ENCODE measurements at places on chromosomes 16 and 17.

DNA sequence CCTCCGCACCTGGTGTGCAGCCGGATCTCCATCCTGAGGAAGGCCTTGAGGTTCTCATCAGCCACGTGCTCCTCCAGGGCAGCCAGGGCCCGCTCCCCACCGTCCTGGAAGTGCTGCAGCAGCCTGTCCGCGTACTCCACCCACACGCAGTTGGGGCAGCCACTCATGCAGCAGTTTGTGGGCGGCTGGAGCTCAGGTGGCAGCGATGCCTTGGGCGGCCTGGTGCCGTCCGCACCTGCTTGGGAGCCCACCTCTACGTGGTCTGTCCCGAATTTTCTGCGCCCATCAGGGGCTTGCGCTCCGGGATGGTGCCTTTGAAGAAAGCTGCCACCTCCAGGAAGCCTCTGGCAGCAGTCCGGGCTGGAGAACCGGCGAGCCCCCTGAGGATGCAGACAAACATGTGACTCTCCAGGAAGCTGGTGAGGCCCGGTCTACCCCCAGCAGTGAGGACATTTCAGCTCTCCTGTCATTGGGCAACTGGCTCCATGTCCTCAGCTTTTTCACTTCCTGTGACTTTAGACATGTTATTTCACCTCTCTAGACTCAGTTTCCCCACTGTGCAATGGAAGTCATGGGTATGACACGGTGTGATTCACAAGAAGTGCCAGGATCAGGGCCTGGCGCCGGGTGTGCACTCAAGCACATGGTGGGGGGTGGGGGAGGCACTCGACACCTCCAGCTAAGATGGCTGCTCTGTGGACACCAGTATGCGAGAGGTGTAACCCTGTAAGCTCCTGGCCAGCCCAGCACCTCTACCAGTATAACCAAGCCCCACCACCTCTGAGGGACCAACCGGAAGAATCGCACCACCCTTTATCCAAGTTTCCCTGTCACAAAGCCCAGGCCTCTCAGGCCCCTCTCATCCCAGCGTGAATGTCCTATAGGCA is 957 bp downstream of the OXLD1 start:
- no peak for DNase-seq

- no peak for DNase-seq
These were observed 2.0 kb upstream of the AOC3 start for GRCh38 chr17:42849031-42849430.

- DNase-seq = no peak
These were observed 7.5 kb downstream of the KRT12 start for GRCh38 chr17:40859536-40859935.

DNA sequence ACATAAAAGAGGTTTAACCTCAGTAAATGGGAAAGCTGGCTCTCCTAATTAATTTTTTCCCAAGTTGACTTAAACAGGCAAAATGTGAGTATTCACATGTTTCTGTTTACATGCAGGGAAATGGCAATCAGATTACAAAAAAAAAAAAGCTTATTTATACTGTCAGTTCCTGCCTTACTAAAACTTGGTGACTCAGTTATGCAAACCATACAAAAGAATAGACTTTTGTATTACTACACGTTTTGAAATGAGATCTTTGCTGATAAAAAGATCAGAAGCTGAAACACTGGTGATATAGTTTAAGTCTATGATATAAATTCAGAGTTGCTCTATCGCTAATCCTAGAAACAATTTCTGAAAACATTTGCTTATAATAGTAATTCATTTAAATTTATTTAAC is 9.4 kb upstream of the KCNJ2 start:
- no peak for DNase-seq

DNA sequence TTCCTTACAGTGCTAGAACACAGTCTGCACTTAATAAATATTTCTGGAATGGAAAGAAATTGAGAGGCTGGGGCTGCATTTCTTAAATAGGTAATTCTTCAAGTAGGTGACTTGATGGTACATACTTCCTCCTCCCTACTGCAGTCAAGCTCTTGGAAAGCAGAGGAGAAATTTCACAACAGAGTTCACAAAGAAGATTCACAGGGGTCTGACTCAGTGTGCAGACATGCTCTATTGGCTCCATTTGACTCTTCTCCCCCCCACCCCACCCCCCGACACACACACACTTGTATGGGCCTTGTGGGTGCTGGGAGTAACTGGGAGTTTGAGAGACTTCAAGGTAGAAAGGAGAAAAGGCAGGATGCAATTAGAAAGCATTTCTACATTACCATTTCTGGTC is 6.2 kb upstream of the MYOCD start:
- no peak for DNase-seq

GRCh38 chr17:43591779-43592562 is 45.8 kb upstream of the ETV4 start:
- peak; percentile 80 for DNase-seq

GRCh38 chr16:3431779-3432219 is 11.5 kb downstream of the ZNF597 start:
- no peak for DNase-seq

GRCh38 chr17:42198897-42199296 is 4.6 kb upstream of the GHDC start:
- no peak for DNase-seq

DNA sequence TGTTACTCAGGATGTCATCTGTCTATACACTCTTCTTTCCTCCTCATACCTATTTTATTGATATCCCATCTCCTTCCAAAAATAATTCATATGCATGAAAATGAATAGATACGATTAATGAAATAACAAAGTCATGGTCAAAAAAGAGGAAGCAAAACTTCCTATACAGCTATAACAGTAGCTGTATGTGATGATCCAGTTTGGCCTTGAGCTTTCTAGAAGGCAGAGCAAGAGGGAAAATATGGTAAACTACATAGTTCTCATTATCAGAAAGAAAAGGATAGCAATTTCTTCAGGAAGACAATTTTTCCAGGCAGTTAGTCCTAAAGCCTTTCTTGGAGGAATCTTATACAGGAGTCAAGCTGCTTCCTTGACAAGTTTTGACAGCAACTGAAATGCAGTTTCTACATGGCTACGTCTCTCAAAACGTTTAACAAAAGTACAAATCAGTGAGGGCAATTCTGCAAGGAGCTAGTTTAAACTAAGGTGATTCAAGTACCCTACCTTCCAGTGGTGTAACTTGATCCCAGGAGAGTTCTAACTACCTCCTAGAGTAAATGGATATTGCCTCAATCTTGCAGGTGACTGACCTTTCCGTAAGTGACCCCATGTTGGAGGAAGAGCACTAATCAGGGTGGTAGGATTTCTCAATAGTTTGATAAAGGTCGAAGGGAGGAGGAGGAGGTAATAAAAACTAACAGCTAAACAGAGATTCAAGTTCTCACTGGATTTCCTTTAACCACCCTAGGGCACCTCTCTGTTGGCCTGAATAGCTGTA is 1.0 kb downstream of the SPAG5 start:
- no peak for DNase-seq

GRCh38 chr17:39261286-39261685 is 35.5 kb upstream of the STAC2 start:
- no peak for DNase-seq

DNA sequence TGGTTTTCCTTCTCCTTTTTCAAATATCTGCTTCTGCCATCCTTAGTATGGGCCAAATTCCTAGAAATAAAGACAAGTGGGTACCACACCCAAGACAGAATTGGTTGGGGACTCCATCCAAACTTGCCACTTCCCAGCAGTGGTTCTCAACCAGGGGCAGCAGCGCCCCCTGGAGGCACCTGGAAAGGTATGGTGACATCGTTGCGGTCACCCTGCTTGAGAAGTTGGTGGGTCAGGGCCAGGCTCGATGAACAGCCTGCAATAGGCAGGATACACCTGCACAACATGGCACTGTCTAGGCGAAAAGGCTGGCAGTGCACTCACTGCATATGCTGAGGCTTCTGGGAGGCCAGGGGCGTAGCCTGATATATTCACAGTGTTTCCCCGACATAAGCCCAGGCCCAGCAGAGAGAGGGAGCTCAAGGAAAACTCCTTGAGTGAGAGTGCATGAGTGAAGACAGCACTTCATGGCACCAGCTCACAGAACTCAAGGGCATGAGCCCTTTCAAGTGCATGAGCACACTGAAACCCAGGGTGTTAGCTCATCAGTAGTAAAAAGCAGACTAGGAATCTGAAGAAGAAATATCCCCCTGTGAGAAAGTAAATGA is 57.7 kb downstream of the CMC2 start:
- no peak for DNase-seq
